Brain (organoid and tissue), 16 donors: ENCODE measurements at places on chromosomes 7 and 10.

DNA sequence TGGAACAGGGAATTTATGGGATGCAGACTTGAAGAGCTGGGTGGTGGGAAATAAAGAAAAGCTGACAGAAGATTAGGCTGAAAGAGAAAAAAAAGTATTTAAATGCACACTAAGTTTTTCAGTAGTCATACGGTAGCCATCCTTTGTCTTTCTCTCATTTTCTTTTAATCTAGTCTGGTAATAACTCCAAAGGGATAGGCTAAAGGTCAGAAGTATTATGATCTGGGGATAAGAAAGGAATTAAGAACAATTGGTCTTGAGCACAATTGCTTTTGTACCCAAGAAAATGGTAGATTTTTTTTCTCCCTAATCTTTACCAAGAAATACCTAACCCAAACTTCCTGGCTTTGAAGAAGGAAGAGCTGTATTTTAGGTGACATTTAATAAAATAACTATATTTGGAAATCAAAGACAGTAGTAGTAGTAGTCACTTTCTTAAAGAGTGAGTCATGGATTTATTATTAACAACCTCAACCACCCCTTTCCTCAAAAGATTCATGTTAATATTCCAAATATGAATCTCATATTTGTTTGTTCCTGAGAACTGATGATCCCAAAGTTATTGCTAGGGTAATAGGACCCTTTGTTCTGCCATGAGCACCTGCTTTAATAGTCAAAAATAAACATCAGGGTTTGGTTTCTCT is 120.2 kb upstream of the ODAD2 start:
- DNase-seq, result no peak

DNA sequence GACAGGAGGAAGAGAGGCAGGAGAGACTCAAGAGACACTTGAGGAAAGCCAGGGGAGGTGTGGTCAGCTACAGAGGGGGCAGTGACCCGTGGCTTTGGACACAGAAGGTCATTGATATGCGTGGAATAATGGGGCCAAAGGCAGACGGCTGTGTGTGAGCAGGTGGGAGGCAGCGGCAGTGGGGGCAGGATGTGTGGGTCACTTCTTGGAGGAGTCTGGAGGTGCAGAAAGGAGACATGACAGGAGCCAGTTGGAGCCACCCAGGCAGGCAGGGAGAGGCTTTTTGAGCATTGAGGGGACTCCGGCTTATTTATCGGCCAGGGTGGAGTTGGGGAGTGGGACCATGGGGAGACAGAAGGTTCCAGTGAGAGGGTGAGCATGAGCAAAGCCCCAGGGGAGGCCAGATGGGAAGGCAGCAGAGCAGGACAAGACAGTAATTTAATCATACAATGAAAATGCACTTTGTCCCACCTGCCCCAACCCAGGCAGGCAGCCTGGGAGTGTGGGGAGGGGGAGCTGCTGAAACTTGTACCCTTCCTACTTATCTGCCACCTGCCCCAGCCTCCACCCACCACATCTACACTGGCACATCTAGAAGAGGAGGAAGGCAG is 5.0 kb downstream of the LDB3 start:
- no peak for DNase-seq

DNA sequence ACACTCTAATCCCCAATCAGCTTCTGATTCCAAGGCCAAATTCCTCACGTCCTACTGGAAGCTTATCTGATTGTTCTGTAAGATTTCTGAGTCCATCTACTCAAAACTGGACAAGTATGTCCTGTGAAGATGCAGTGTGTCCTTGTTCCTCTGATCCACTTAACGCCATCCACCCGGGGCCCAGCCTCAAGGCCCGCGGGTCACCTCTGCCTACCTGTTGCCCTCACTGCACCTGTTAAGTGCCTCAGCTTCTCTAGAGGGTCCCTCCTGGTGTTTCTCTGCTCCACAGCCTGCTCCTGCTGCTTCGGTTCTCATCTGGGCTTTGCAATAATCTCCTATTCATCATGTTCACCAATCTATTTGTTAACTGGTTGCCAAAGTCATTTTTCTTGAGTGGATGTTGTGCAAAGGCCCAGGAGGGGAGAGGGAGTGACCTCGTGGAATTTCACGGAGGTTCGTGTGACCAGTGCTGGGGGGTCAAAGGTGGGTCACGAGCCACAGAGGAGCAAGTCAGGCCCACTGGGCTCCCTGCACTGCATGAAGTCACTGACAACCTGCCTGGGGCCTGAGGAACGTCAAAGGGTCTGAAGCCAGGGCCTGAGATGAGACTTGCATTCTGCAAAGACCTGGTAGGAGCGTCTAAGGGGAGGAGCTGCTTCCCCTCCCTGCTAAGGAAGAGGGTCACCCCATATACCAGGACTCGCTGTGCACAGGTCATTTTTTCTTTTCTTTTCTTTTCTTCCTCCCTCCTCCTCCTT is 338.1 kb downstream of the WDR37 start:
- DNase-seq, result no peak

DNA sequence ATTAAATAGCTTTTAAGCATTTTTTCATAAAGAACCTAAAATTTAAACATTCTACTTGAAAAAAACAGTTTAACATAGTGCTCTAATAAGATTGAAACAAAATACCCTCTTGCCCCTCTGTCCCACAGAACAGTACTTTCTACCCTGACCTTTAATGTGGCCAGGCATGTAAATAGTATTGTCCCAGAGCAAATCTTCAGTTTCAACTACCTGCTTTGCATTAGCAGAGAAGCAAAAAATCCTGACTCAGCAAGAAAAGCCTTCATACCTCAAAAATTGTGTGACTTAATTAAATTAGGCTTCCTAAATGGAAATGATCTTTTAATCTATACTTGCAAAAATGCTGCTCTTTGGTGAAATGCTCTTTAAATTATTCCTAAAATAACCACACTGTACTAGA is 237.4 kb upstream of the AOAH start:
- DNase-seq, result no peak

GRCh38 chr10:129694184-129694583 is 227.1 kb downstream of the MGMT start:
- no peak for DNase-seq

DNA sequence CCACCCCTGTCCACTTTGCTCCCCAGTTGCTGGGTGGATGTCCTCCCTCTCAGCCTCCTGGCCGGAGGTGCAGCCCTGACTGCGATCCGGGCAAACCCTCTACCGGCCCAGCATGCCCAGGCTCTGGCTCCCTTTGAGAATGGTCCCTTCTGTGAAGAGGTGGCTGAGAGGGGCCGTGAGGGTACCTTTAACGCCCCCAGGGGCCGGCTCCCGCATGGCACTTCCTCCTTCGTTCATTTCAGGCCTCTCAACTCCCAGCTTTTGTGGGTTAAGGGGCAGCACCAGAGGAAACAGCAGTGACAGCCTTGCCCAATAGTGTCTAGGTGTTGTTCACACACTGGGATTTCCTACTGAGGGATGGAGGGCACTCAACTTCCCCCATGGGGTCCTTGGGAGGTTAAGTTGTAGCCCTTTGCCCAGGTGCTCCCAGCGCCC is 33.2 kb upstream of the HABP2 start:
- DNase-seq, result no peak

GRCh38 chr7:143252006-143252405 is 11.2 kb upstream of the GSTK1 start:
- no peak for DNase-seq

DNA sequence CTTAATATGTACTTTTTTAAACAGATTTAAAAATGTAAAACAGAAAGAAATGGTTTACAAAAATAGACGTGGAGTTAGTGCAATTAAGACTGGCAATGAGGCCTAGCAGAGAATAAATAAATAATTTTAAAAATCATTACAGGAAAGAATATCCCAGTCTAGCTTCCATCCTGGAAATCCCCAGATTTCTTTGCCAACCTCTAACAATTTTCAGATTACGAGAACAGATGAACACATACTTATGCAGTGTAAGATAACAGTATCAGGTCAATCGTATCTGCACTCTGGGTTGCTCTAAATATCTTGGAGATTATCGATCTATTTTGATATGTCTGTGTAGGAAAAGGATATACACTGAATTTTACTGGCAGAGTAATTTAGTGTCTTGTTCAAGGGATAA is 210.5 kb downstream of the SEMA3A start:
- DNase-seq, result no peak

DNA sequence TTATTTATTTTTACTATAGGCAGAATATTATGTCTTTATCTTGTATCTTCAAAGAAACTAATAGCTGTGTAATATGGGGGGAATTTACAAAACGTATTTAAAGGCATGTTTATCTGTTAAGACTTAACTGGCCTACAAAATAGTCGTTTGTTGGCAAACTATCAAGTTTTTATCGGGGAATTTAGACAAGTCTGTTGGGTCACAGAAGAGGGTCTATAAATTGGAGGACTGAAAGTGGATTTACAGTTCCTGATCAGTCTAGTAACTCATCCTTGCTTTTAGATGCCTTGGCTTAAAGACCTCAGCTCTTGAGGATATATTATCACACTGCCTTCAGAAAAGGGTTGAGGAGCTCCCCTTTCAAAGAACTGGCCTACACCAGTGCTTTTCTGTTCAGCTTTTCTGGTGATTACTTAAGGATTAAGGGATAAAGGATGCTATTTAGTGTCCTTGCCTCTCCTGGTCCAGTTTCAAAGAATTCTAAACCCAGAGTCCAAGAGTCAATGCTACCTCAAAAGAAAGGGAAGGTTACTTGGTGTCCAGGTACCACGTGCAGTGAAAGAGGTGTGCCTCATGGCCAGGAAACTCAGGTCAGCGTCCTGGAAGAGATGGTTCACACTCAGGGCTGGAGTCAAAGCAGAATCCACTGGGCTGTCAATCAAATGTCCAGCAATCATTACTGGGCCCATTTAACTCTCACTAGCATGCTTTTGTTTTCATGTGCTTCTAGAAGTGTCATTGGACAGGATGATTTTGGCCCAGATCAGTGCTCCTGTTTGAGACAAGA is 42.9 kb upstream of the ABI1 start:
- DNase-seq, result no peak

DNA sequence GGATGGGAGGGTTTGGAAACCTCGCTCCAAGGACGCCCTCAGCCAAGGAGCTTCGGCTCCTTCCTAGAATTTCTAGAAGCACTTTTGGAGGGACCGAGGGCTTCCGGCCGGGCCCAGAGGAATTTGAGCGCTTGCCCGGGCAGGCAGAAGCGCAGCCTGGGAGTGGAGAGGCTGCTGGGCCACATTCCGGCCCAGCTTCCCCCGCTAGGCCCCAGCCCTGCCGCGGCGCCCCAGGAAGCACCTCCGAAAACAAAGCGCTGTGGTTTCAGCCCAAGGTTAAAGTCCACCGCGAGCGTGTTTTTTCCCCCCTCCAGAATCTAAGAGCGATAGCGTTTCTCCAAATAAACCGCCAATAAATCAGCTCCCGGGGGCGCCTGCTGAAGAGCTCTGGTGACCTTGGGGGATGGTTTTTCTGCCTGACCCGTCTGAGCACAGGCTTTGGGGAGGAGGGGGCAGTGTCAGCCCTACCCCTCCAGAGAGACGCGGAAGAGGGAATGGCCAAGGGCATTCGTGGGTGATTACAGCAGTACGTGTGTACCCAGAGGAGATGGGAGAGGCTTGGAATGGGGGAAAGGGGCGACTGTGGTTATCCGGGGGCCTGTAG is 5.7 kb upstream of the TNRC18 start:
- peak; percentile 66 for DNase-seq

DNA sequence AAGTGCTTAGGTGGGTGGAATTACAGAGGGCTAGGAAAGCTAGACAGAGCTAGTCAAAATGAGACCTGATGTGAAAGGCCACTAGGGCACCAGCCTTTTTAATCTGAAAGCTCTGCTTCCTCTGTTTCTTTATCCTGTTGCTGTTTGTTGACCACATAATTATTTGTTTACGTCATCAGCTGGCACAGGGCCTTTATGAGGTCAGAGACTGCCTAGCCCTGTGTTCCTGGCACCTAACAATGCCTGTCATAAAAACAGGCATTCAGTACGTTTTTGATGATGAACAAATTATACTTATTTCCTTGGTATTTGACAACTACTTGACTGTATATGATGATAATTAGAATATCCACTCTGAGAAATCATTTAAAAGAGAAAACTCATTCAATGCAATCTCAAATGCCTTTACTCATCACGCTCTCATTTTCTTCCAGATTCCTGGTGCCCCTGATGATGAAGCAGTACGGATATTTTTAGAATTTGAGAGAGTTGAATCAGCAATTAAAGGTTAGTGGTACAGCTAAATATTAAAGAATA is 26.0 kb downstream of the RBM17 start:
- no peak for DNase-seq

DNA sequence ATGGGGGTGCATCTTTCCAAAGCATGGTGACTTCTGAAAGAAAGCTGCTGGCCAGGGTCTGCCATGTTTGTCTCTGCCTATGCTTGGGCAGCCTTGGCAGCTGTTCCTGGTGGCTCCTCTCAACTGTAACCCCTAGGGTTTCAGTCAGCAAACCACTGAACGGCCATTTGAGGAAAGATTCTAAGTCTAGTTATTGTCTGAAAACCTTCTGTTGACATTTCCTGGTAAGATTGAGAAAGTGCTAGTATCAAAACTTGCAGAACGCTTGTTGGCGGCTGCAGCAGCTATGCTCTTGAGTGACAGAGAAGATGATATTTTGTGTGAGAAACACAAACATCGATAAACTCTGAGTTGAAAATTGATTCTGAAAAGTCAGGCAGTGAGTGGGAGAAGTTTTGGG is 523.1 kb downstream of the LRMDA start:
- no peak for DNase-seq

DNA sequence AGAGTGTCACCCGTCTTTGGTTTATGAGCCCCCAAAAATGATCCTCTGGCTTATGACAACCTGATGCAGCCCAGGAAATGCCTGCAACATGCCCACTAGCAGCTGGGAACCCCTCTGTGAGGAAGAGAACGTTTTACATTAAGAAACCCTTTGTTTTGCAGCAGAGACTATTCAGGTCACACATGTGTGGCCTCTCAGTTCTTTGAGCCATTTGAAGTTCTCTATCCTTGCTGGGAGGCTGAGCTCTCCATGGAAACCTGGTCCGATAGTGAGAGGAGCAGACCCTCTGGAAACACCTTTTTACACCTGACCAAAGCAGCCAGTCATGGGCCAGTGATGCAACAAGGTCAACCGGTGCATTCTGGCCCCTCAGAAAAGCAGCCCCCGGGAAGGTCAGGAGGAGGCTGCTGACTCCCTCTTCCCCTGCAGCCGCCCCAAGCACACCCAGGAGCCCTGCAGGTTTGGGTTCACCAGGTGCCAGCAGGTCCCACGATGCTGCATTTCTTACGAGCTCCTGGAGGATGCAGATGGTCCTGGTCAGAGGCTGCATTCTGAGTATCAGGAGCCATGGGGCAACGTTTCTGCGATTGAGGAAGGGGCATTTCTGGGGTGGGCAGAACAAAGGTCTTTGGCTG is 134.3 kb downstream of the ZMYND11 start:
- DNase-seq, result no peak

DNA sequence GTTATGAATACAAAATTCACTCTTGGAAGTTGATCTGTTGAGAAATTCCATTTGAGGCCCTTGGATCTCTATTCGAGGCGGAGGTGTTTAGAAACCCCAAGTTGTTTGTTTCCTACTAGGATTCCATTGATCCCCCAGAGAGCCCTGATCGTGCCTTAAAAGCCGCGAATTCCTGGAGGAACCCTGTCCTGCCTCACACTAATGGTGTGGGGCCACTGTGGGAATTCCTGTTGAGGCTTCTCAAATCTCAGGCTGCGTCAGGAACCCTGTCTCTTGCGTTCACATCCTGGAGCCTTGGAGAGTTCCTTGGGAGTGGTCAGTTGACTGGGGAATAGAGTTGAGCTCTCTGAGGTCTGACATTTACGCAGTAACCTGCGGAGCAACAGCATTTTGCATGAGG is 1.2 kb downstream of the CFAP69 start:
- no peak for DNase-seq
